ENCODE measurements at places on chromosomes 7 and 10. TPM values are rescaled to one million over a fixed set of nuclear protein-coding genes. Genes with fewer than 3 reads are reported as not detected.

- no peak for DNase-seq
Observed at GRCh38 chr10:129758207-129759021, 205.7 kb downstream of the EBF3 start.

GRCh38 chr10:128210215-128211063 lies 84.2 kb upstream of the MKI67 start:
- DNase-seq: no peak

DNA sequence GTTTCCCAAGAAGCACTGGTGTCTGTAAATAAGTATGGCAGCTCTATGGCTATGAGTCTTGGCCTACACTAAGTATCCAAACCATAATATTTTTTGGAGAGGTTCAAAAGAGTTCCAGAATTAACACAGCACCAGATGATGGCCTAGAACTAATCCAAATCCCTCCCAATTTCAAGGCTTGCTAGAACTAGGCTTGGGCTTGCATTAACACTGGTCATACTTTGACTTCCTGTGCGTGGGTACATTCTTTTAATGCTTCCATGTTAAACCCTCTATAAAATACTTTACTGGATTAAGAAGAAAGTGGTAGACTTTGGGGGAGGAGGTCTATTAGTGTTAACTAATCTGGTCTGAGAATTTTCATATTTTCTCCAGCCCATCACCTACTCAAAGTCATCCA lies 3.1 kb downstream of the AASS start:
- peak; percentile 43 for DNase-seq

Gene SEMA4G
- total RNA-seq: 1.1 TPM

Gene ODAD2
- total RNA-seq: 0.41 TPM

Gene PRF1
- not detected for total RNA-seq

Measured in foreskin keratinocyte (primary cell).